Activated CD4-positive, alpha-beta T cell treated with anti-CD3 and anti-CD28 coated beads, Interleukin-2, amount 50 U/mL, for 1 hour (primary cell): ENCODE measurements at places on chromosomes 12 and 14.

GRCh38 chr12:94208622-94208966, 60.2 kb downstream of the PLXNC1 start:
- peak; percentile 3 for DNase-seq

GRCh38 chr12:125110641-125111360, 45.6 kb downstream of the AACS start:
- no peak for DNase-seq

GRCh38 chr12:102300824-102301461, 103.3 kb upstream of the PMCH start:
- no peak for DNase-seq

DNA sequence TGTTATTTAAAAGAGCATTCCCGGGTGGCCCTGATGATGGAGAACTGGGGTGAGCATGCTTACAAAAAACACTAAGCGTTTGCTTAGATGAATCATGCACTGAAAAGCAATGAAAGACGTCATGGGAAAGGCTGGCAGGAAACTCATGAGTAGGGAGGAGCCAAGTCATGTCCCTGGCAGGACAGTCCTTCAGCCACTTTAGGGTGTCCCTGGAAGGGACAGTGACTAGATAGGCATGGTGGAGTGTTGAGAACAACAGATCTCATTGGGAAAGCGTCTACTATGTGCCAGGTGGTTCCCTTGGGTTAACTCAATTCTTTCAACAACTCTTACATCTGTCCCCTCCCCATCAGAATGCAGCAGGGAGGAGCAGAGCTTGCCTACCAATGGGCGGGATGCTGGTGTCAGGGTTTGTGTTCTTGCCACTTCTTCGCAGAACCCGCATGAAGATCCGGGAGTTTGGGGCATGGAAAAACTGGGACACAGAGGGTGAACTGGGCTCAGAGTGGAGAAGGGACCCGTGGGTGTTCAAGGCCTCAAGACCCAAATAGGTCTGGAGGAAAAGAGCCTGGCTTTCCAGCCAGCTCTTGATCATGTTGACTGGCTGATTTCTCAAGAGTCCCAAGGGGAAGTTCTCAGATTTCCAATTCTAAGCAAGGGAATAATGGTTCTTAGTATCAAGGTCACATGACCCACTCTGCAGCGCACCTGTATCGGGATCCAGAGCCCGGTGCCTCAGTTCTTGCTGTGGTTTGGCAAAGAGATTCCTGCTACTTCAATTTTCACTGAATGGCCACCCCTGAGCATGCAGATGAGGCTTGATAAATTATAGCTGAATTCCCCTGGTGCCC, 653.9 kb upstream of the TBX3 start:
- DNase-seq, result no peak

DNA sequence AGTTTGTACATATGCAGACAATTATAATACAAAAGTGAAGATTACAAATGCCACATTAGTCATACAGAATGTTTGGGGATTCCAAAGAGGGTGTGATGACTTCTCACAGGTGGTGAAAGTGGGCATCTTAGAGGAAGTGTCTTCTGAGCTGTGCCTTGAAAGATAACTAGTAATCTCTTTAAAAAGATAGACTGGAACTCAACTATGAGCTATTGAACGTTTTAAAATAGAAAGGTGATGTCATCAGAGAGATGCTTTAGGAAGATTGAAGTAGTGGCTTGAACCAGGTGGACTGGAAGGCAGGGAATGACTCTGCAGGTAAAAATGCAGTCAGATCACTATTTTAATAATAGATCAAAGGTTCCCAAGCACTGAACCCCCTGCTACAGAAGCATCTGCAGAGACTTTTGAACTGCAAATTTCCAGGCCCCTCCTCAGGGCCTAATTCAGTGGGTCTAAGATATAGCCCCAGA, 50.3 kb downstream of the SYT1 start:
- no peak for DNase-seq

DNA sequence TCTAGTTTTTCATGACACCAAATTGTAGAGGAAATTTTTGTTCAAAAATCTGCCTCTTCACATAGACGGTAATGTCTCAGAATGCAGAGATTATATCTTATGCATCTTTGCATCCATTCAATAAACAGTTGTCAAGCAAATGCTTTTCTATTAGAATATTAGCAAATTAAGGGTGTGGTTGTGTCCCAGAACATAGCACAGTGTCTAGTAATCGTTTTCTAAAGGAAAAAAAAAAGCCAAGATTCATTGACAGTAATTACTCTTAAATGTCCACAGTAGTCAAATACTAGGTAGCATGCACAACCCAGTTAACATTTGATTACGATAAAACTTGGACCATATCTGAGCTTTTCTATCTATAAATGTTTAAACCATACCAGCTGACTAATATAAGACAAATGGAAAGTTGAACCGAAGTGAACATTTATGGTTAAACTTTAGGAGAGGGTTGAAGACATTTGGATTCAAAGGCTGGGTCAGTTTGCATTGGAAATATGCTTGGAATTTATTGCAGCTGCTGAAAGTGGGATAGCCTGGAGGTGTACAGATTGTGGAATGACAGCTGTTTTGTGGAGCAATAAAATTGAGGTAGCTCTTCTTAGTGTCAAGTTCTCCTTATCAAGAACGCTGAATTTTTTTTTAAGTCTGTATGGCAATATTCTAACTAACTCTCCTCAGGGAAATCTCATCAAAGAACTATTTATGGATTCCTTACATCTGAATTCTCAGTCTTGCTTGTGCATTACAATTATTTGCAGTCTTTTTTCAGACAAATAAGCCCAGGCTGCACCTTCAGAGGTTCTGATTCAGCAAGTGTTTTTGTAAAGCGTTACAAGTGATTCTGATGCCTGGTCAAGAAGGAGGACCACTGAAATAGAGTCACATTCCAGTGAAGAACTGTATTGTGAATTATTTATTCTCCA, 66.7 kb upstream of the ATP2B1 start:
- no peak for DNase-seq

DNA sequence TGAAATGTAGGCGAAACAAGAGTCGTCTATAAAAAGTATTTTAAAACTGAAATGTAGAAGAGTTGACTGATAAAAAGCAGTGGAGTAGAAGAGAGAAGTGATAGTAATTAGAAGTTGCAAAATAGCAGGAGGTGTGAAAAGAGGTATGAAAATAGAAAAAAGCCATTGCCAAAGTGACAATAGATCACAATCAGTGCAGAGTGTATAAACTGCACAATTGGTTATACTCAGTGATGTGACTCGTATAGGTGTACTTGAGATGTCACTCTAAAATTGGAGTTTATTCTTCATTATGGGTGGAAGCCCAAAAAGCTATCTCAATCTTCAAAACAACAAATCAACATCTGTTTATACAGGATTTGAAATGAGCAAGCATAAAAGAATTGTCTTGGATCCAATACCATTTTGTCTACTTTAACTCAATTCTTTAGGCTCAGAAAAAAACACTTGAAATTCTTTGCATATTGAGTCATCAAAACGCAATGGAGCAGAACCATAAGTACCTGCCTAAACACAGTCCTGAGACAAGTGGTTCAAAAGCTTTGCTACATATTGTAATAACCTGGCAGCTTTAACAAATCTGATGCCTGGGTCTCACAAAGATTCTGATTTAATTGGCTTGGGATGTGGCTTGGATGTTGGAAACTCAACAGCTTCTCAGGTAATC, 8.8 kb downstream of the IKBIP start:
- no peak for DNase-seq

- no peak for DNase-seq
Observed at GRCh38 chr14:52735921-52736489, 6.0 kb downstream of the STYX start.

- peak; percentile 22 for DNase-seq
Observed at GRCh38 chr12:118359541-118359915, 13.2 kb downstream of the TAOK3 start.

GRCh38 chr14:58397156-58397555, 1.4 kb downstream of the TOMM20L start:
- no peak for DNase-seq

- DNase-seq, result no peak
Observed at GRCh38 chr12:3740480-3741231, 12.3 kb downstream of the CRACR2A start.

DNA sequence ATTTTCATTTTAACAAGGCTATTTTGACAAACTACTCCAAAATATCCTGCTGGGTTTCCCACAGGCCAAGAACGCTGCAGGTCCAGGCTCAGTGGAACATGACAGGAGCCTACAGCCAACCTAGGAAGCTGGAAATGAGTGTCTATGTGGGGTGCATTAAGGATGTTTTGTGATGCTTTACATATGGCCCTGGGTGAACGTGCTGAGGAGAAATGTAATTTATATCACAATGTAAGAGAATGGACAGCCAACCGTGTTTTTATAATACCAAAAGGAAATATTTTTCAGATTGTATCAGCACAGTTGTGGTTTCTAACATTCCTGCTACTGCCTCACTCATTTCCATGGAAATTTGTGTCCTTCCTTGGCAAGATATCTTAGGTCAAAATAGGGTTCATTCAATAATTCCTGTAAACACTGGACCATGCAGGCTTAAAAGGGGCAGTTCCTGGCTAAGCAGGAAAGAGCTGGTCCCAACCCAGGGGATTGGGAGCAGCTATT, 51.5 kb downstream of the ST8SIA1 start:
- DNase-seq, result no peak

- no peak for DNase-seq
Observed at GRCh38 chr12:121649322-121649721, 20.1 kb downstream of the MORN3 start.

- DNase-seq, result no peak
Observed at GRCh38 chr12:88417531-88417930, 162.7 kb downstream of the KITLG start.

DNA sequence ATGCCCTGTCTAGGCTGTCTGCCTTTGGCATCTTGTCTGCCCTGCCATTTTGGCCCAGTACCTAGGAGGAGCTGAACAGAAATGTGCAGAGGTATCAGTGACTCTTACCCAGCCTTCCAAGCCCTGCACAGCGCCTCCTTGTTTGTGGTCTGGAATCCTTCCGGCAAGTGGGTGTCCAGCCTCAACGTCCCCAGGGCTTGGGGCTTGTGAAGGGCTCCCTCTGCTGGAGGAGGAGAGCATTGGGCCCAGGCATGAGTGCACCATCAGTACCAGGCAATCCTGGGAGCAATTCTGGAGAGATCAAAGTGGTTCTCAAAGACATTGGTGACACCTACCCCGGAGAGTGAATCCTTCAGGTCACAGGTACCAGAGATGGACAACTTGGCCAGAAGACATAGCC, 2.4 kb upstream of the TCL1B start:
- peak; percentile 14 for DNase-seq

- no peak for DNase-seq
Observed at GRCh38 chr12:93376436-93377251, 1.1 kb upstream of the NUDT4 start.

GRCh38 chr14:72383865-72384264, 451.6 kb downstream of the RGS6 start:
- no peak for DNase-seq

- no peak for DNase-seq
Observed at GRCh38 chr12:49784756-49785409, 43.3 kb downstream of the NCKAP5L start.

DNA sequence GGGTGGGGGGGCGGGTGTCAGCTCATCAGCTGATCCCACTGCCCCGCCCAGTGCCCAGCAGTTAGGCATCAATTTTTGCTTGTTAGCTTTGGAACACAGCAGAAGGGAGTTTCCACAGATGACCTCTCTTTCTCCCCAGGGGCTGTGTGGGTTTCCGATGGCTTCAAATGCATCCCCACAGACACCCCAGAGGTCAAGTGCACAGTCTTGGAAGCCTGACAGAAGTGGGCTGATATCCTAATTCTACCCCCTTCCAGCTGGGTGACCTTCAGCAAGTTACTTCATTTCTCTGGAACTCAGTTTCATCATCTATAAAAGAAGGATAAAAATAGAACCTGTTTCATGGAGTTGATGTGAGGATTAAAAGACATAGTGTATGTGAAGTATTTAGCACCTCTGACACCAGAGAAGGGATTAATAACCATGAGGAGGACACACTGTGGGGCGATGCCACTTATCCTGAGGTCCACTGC, 22.0 kb downstream of the TTC9 start:
- no peak for DNase-seq

DNA sequence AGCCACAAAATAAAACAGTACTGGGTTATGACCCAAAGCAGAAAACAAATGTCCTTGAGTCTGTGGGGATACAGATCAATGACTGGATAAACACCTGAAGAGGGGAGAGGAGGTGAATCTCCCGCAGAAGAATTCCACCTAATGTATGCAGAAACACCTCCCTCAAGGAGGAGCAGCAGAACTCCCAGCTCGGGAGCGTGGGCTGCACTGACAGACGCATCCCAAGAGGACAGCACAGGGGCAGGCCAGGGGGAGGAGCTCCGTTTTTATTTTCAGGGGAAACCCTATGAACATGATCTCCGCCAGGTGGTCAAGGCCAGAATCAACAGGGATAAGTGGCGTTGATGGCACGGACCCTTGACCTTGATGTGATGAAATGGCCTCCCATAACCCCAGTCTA, 41.8 kb upstream of the PPP2R5C start:
- no peak for DNase-seq

DNA sequence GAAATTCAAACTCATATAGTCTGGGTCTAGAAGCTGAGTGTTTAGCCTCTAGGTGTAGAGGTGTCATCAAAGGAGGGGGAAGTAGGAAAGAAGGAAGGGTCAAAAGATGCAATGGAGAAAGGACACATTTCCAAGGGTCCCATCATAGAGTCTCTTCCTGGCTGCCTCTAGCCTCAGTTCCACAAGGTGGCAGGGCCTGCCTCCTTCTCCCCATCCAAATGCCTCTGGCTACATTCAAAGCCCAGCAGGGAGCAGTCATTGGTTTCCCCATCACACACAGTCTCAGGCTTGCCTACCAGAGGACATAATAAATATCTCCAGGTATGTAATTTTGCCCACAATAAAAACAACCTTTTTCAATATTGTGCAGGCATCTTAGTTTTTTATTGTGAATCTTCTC, 2.1 kb upstream of the CCT2 start:
- DNase-seq, result no peak

- no peak for DNase-seq
Observed at GRCh38 chr14:49134940-49135339, 451.2 kb downstream of the RPS29 start.

GRCh38 chr14:100042286-100042685, 22.9 kb upstream of the EVL start:
- DNase-seq, result no peak

GRCh38 chr14:104917993-104918392, 6.7 kb upstream of the PLD4 start:
- no peak for DNase-seq

DNA sequence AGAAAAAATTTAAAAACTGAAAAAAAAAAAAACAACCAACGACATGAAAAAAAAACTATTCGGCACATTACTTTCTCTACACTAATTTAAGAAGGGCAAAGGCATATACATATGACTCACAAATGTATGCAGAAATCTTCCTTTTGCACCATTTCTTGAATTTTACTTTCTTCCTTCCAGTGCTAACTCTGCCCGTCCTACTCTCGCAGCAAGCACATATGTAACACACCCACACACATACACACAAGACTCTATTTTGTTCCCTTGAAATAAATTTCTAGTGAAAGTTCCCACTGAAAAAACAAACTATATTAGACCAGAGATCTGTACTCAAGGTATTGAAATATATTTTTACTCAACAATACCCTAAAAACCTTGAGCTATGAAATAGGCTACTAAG, 14.6 kb downstream of the BTG1 start:
- no peak for DNase-seq
